ENCODE measurements at places on chromosomes 3 and 15.

- no peak for DNase-seq
Observed at GRCh38 chr3:74624301-74624700, 9.8 kb upstream of the CNTN3 start.

GRCh38 chr15:43390723-43391122, 19.8 kb downstream of the TUBGCP4 start:
- DNase-seq: no peak

- peak; percentile 85 for DNase-seq
Observed at GRCh38 chr3:121624147-121624899, 31.1 kb downstream of the FBXO40 start.

GRCh38 chr3:126460381-126460780, 15.3 kb downstream of the ZXDC start:
- no peak for DNase-seq

DNA sequence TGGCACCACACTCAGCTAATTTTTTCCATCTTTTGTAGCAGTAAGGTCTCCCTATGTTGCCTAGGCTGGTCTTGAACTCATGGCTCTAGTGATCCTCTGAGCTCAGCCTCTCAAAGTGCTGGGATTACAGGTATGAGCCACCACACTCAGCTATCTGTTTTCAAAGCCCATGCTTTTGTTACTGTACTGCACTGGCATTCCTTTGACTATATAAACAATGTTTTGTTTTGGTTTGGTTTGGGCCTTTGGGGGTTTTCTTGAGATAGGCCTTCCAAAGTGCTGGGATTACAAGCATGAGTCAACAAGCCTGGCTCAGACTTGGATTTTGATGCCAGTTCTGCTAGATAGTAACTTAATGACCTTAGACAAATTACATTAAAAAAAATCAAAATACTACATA, 89.7 kb upstream of the GK5 start:
- no peak for DNase-seq

- DNase-seq: no peak
Observed at GRCh38 chr15:99631255-99631654, 65.5 kb downstream of the MEF2A start.

DNA sequence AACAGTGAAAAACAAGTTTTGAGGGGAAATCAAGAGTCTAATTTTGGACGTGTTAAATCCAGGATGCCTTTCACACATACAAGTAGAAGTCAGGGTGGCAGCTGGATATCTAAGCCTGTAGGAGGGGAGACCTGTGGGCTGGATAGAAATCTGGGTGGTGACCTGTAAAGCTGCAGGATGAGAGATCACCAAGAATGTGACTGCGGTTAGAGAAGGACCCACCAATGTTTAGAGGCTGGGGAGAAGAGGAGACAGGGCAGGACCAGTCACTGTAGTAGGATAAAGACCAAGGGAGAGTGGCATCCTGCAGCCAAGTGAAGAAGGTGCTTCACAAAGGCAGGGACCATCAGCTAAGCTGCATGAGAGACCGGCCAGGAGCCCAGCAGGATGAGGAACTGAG, 36.2 kb downstream of the MRAS start:
- DNase-seq: no peak

DNA sequence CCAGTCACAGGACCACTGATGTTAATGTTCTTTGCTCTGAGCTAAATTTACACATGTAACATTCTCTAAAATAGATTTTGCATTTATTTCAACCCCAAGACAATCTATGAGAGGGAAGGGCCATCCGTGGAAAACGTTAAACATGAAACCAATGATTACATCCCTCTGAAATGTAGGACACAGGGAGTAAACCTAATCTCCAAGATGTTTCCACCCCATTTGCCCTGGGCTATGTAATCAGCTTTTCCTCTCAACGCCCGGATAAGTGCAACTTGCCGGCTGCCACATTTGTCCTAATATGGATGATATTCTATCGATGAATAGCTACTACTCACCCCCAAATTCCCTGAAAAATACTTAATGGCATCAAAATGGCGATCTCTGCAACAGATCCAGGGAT, 6.4 kb upstream of the FMN1 start:
- no peak for DNase-seq

GRCh38 chr3:138187296-138188012, at the start of gene ARMC8:
TSS of gene ARMC8 (plus strand) at chr3:138187301. CDS start at chr3:138187555, 254 bp downstream.
- DNase-seq: peak; percentile 87

DNA sequence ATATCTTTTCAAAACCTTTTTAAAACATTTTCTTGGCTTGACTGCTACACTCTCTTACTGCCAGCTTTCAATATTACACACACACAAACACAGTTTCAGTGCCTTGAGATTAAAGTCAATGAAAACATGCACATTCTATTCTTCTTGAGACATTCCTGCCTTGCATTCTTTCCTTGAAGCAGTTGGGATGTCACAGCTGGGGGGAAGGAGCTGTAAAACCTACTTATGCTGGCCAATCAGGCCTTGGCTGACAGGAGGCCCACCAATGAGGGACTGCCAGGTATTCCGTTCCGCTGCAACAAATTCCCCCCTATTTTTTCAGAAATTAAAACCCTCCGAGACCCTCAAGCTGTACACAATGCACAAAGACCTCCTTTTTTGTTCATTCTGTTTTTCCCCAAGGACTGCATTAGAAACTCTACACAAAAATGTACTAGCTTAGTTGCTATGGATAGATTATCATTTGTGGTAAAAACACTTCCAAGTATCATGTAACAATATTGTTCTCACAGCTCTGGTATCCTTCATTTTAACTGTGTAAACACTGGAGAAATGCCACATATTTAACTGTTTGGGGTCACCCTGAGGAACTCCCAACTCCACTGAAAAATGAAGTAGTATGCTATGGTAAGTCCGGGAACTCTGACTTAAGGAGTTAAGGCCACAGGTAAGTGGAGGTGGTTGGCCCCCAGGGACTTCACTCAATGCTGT, 18.5 kb downstream of the FSTL1 start:
- no peak for DNase-seq

DNA sequence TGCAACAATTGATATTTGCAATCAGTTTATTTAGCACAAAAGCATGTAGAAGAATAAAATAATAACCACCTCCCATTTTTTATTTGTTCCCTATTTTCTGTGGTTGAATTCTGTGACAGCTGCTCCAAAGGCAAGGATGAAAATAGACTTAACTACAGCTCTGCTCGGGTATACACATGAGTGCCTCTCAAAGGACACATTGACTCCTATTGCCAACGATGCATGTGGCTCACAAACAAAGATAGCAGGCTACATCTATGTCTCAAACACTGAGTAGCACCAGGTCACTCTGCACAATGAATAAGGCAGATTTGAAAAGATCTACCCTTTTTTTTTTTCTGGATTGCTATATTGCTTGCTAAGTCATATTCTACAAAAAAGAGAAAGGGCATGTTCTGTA, 612.9 kb downstream of the ROBO1 start:
- no peak for DNase-seq

DNA sequence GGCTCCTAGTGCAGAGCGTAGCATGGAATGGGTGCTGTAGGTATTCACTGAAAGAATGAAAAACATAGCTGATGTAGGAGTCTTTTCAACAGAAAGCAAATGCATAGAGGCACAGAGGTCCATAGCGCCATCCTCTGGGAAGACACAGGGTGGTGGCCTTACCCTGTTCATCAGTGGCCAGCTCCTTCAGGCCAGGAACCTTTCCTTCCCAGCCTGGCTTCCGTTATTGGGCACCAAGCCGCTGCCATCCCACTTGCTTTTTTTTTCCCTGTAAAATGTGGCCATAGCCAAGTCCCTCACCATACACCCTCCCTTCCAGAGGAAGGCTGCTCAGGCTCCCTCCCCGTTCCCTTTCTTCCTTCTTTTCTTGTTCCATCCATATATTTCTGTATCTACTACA, 118.1 kb downstream of the ZNF621 start:
- DNase-seq: no peak

- no peak for DNase-seq
Observed at GRCh38 chr3:176514297-176514696, 683.0 kb downstream of the TBL1XR1 start.

GRCh38 chr15:85312486-85312885, 67.9 kb upstream of the AKAP13 start:
- no peak for DNase-seq

GRCh38 chr3:108406661-108407206, 103.7 kb downstream of the MYH15 start:
- DNase-seq: no peak

DNA sequence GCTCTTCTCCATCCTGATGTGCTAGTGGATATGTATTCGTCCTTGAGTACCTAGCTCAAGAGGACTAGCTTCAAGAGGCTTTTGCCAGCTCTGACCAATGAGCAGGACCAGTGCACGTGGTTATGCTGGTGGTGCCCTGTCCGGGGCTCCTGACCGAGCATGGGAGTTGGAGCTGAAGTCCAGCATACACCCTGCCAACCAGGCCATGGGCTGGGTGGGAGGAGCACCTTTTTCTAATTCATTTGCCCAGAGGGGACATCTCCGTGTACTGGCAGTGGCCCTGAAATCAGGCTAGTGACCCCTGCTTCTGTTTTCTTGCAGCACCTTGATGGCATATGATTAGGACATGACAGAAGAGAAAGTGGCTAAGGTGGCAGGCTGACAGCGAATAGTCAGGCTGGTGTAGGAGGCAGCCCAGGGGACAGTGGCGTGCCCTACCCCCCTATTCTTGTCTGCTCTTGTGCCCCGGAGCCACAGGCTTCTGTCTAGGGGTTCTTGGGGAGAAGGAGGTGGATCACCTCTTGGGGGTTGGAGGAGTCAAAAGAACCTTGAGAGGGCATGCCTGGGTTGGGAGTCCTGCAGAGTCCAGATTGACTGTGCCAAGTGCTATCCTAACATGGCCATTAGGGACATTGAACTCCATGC, 16.5 kb downstream of the PODXL2 start:
- no peak for DNase-seq

- no peak for DNase-seq
Observed at GRCh38 chr3:134092208-134092701, 62.5 kb upstream of the SLCO2A1 start.

DNA sequence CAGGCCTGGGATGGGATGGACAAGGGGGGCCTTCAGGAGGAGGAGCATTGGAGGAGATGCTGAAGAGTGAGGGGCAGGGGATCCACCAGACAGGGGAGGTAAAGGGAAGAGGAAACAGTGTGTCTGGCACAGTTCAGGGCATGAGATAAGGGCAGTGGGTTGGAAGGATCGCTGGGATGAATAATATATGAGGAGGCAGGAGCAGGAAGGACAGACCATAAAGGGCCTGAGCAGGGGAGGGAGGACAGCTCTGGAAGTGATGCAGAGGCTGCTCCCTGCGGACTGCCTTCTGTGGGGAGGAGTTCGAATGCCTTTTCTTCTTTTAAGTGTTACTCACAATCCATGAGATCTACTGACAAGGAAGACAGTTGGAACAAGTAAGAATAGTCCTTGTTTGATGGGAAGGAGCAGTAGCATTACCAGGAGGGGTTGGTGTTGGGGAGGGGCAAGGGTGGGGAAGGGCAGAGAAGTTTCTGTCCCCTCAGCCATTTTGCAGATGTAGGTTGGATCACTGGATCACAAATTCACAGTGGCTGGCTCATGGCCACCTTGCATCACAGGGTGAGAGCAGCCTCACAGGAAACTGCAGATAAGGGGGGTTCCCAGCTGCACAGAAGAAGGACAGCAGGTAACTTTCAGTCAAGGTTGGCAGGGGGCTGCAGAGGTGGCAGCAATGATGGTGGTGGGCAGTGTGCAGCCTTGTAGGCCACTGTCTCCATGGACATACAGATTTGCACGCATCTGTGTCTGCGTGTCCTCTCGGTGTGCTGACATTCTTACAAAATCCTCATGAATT, 91.9 kb upstream of the SNRPN start:
- no peak for DNase-seq

- DNase-seq: peak; percentile 99
Observed at GRCh38 chr3:181317508-181317907, 328.0 kb upstream of the DNAJC19 start.

- no peak for DNase-seq
Observed at GRCh38 chr3:50545781-50546180, 21.8 kb downstream of the C3orf18 start.

- DNase-seq: no peak
Observed at GRCh38 chr15:39598186-39598850, 17.4 kb downstream of the THBS1 start.

DNA sequence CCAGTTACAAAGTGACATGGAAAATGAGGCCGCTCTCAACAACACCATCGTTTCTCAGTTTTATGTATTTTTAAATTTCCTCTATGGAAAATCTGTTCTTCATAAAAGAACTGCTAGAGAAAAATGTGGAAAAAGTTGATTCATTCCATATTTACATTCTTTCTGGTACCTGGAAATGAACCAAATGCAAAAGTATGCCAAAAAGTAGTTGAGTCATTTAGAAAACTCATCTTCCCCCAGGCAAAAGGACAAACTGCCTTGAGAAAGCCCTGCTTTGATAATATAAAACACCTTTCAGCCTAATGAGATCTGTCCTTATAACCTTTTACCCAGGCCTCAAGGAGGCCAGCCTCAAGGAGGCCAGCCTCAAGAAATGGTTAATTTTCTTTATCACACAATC, 283.0 kb upstream of the VEPH1 start:
- no peak for DNase-seq

Data from NCI-H146 (cell line).